GM12892 (cell line): ENCODE measurements at places on chromosomes 2 and 18.

GRCh38 chr2:157261199-157261782, 3.8 kb downstream of the GALNT5 start:
- no peak for DNase-seq

GRCh38 chr18:27616324-27616723, 431.2 kb upstream of the CHST9 start:
- no peak for DNase-seq

DNA sequence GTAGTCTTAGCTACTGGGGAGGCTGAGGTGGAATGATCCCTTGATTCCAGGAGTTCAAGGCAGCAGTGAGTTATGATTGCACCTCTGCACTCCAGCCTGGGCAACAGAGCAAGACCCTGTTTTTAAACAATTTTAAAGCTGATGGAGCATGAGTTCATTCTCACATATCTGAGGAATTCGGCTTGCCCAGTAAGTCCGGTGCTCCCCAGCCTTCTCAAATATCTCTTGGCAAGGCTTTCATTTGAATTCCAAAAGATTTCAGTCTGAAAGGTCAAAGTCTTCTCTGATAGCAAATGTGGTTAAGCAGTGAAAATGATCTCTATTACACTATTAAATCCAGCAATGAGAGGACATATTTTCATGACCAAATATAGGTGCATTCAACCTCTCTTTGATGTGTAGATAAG, 27.9 kb downstream of the PIEZO2 start:
- DNase-seq = no peak

GRCh38 chr2:55010915-55011314, 39.3 kb downstream of the RTN4 start:
- no peak for DNase-seq

GRCh38 chr18:79983793-79984192, 4.6 kb downstream of the TXNL4A start:
- no peak for DNase-seq

DNA sequence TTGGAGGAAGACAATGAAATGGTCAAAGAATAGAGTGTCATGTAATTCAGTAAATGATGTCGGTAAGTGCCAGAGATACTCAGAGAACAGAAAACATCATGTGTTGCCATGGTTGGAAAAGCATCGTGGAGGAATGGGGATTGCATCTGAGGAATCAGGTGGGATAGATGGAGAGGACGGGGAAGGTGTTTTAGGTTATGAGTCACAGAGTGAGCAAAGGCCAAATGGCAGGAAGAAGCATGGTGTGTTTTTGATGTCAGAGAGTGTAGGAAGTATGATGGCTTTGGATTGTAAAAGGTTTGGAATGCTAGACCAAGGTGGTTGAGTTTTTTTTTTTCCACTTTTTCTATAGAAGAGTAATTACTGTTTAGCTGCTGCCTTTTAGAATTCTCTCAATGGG, 27.5 kb upstream of the CD28 start:
- no peak for DNase-seq

- DNase-seq = no peak
Observed at GRCh38 chr2:219559156-219559915, 12.0 kb downstream of the OBSL1 start.

GRCh38 chr18:39564716-39565115, 1999.1 kb upstream of the CELF4 start:
- DNase-seq = no peak

DNA sequence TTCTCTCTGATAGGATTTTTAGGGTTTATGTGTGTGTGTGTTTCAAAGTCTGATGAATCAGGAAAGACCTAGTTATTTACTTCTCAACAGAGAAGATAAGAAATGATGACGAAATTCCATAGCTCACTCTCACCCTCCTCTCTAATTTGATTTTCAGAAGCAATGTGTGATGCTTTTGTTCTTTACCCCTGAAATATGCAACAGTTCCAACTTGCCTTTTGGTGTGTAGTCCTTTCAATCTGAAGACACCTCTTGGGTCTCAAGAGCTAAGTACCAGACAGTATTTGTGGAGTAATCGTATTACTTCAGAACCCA, 18.7 kb upstream of the LCLAT1 start:
- no peak for DNase-seq

DNA sequence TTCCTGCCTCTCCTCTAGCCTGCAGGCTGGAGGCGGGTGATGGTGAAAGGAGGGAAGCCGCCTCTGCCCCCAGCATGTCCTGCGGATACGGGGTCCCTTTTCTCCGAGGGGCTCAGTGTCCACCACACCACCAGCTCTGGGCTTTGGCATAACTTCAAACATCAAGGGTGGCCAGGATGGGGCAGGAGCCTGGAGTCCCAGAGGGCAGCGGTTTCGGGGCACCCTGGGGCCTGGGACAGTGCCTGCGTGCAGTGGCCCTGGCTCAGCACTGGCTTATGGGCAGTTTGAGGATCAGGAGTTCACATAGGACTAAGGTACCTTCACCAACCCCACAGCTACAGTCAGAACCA, 85.5 kb upstream of the GPC1 start:
- DNase-seq = no peak

- no peak for DNase-seq
Observed at GRCh38 chr2:205698286-205699268, 16.3 kb downstream of the NRP2 start.

DNA sequence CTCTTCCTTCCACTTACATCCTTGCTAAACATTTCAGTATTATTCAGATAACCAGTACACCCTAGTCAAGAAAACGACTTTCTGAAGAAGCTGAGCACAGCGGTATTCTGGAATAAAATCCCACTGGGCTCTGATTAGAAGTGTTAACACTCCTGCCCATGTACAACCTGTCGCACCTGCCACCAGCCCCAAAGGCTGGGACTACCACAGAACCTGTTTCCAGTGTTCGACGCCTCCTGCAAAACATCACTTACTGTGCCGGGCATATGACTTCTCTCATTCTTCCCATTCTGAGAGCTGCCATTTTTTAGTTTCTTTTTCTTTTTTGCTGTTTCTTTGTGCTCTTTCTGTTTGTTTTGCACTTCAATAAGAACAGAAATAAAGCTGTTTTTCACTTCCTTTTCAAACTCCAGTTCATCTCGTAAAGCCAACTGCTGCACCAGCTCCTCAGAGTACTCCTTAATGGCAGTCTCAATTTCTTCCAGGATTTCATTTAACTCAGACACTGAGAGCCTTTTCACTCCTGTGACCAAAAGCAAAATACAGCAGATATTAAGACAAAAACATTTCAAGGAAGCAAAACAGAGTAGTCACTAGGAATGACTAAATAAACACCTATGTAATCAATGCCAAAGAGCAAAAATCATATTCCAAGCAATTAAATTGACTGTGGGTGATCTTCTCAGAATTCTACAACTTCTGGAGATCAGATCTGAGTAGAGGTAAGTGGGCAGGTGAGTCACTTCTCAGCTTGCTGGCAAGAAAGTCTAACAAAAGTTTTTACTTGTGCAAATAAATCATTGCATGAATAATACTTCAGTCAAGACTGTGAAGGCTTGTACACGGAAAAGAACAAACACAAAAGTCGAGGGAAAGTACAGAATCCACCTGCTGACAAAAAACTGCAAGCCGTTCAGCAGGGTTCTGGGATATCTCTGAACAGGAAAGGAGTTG, 19.3 kb downstream of the FEZ2 start:
- no peak for DNase-seq

DNA sequence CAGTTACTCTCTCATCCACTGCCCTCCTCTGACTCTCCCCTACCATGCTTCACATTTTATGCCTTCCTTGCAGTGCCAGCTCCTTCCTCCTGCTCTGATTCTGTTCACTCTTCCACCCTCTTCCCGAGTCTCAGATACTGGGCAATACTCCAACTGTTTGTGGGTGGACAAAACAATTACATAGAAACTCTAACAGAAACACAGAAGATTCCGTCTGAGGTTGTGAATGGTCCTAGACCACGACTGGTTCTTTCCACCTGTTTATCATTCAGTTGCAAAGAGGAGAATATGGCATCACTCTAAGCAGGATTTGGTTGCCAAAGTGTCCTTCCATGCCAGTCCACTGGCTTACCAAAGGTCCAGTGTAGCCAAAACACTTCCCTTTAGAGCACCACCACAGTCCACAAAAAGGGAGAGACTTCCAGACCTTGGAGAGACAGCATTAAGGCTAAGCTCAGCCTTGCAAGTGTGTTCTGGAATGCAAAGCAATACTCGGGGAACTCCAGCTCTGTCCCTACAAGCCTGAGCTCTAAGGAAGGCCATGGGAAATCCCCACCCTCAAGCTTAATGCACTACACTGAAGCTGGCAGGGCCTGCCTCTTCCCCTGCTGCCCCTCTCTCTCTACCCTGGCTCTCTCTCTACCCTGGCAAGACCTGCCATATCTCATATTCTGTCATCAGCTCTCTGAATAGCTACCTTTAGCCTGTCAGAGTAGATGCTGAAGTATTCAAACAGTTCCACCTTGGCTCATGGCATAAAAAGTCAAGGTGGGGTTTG, 33.6 kb upstream of the RND3 start:
- DNase-seq = no peak

- no peak for DNase-seq
Observed at GRCh38 chr2:235716875-235717496, 223.1 kb downstream of the AGAP1 start.
